Neural crest cell (in vitro differentiated cells): ENCODE measurements at places on chromosomes 7 and 10. TPM values are rescaled to one million over a fixed set of nuclear protein-coding genes. Genes with fewer than 3 reads are reported as not detected.

GRCh38 chr7:4681886-4682620 lies at the start of gene FOXK1:
FOXK1 (plus strand) TSS chr7:4682295; CDS start chr7:4682309, 14 bp downstream.
- peaks cover 3% of the 10 kb centered on the region for H3K27me3 ChIP-seq
- peak within 1 kb of the TSS; percentile 90 for H3K4me3 ChIP-seq
- peak; percentile 72 for DNase-seq
- no peak within 1 kb of the TSS for H3K27ac ChIP-seq
- H3K36me3 ChIP-seq, result no peaks in the 10 kb centered on the region

DNA sequence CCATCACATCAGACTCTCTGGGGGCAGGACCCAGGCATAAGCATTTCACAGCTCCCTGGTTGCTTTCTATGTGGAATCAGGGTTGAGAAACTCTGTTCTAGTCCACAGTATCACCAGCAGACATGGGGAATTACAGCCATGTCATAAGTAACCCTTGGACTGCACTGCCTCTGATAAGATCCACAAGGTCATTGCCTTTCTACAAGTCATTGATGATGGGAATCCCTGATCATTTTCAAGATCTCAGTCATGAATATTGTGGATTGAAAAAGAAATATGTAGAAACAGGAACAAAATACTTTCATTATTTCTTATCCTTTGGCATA lies 304.1 kb downstream of the KLF6 start:
- no peaks in the 10 kb centered on the region for H3K27me3 ChIP-seq
- H3K4me3 ChIP-seq, result no peak overlapping the region
- no peak for DNase-seq

GRCh38 chr7:157189405-157189804 lies 50.7 kb downstream of the UBE3C start:
- peak overlapping the region; percentile 94 for H3K27ac ChIP-seq
- no peaks in the 10 kb centered on the region for H3K27me3 ChIP-seq
- no peak for DNase-seq
- H3K4me3 ChIP-seq, result no peak overlapping the region

DNA sequence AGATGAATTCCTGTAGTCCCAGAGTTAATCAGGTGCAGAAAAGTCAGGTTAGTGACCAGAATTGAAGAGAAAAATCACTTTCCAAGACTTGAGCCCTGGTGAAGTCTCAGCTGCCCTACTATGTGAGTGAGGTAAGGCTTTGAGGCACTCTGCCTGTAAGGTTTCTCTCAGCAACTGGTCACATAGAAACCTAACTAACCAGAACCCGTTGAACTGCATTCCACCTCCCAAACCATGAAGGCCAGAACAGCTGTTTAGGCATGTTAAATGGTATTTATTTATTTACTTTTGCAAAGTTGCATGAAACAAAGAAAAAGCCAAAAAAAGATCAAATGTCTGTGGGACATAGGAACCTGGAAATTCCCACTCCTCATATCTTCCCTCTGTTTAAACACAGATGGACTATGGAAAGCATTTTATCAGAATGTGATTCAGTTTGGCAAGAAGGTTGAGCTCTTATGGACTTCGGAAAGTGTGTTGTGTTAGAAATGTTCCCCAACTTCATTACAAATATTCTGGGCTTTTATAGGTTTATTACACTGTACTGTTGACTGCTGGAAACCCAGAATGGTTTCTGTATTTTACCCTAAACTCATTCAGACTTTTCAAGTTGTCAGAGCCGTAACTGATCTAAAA lies 12.8 kb upstream of the GPR85 start:
- H3K27ac ChIP-seq, result no peak overlapping the region
- no peaks in the 10 kb centered on the region for H3K4me1 ChIP-seq
- no peak overlapping the region for H3K4me3 ChIP-seq
- no peak for DNase-seq

- DNase-seq, result no peak
- H3K36me3 ChIP-seq, result peaks cover 6% of the 10 kb centered on the region
- H3K27me3 ChIP-seq, result peaks cover 7% of the 10 kb centered on the region
- no peak overlapping the region for H3K27ac ChIP-seq
- no peak overlapping the region for H3K4me3 ChIP-seq
Measured at GRCh38 chr7:130822642-130823041, 88.6 kb upstream of the KLF14 start.

DNA sequence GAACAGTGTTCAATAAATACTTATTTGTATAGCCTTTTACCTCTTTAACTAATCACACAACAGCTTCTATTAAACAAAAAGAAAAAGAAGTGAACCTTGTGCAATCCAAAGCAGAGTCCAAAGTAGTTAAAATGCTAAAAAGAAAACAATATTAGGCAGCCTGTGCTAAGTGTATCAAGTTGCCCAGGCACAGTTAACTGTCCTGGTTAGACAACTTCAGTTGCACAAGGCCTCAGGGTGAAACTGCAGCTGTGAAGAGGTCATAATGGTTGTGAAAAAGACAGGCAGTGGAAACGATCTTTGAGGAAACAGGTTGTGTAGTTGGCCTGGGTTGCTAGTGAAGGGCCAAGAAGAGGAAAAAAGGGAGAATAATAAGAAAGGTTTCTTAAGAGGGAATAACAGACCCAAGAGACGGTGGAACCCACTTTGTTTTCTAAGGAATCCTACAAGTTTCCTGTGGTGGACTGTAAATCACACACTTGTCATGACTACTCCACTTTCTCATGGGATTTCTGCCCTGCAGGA lies 6.0 kb upstream of the CROT start:
- peaks cover 26% of the 10 kb centered on the region for H3K4me1 ChIP-seq
- peaks cover 29% of the 10 kb centered on the region for H3K36me3 ChIP-seq
- peak overlapping the region; percentile 52 for H3K27ac ChIP-seq
- H3K27me3 ChIP-seq, result no peaks in the 10 kb centered on the region

DNA sequence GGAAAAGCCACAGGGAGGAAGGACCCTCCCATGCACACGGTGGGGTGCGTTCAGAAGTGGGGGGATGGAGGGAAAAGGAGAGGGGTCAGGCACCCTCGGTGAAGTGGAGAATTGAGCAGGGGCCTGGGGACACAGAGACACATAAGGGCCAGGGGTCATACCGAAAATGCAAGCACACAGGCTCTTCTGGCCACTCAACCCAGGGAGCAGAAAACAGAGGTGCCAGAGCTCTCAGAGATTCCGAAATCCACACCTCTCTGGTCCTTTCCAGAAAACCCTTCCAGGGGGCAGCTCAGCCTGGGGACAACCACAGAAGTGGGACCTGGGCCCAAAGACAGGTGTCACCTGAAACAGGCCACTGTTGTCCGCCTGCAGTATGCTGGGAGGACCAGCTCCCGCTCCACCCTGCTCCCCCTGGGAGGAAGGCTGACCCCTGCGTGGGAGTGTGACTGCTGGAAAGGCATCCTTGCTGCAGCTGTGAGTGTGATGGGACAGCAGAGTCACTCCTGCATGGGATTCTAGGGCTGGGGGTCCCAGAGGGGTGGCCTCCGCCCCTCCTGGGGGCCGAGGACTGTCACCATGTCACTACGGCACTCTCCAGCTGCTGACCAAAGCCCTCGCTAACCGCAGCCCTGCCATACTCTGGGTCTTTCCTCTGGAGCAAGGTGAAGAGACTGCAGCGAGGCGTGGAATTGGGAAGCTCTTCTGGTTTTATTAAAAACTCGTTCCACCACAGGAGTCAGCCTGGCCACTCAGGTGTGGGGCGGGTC lies 63.1 kb downstream of the TMEM209 start:
- peak overlapping the region; percentile 66 for H3K4me3 ChIP-seq
- H3K36me3 ChIP-seq, result no peaks in the 10 kb centered on the region
- peak overlapping the region; percentile 96 for H3K27ac ChIP-seq
- H3K4me1 ChIP-seq, result peaks cover 29% of the 10 kb centered on the region
- H3K27me3 ChIP-seq, result no peaks in the 10 kb centered on the region

GRCh38 chr10:16887565-16887964 lies 70.3 kb upstream of the RSU1 start:
- H3K27me3 ChIP-seq, result no peaks in the 10 kb centered on the region
- DNase-seq, result no peak
- H3K4me1 ChIP-seq, result peaks cover 11% of the 10 kb centered on the region
- no peak overlapping the region for H3K4me3 ChIP-seq
- H3K27ac ChIP-seq, result no peak overlapping the region

DNA sequence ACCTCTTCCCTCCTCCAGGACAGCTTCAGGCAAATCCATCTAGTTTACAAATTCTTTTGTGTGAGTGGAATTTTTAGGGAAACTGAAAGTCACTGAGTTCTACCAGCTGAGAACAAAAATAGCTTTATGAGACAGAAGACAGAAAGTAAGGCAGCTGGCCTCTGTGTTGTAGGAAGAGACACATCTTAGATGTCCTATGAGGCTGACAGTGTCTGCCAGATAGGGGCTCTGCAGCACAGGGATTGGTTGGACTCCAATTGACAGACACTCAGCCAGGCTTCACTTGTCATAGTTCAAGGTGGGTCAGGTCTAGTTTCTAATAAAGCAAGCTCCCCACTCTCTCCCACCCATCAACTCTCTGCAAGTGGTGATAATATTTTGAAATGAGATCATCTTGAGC lies 574.9 kb downstream of the CCSER2 start:
- no peaks in the 10 kb centered on the region for H3K27me3 ChIP-seq
- H3K4me3 ChIP-seq, result no peak overlapping the region
- H3K27ac ChIP-seq, result no peak overlapping the region

- H3K36me3 ChIP-seq, result no peaks in the 10 kb centered on the region
- H3K27ac ChIP-seq, result peak overlapping the region; percentile 32
Measured at GRCh38 chr7:25303281-25304181, 75.2 kb upstream of the NPVF start.

- H3K36me3 ChIP-seq, result peaks cover 2% of the 10 kb centered on the region
- no peak for DNase-seq
- H3K4me3 ChIP-seq, result no peak overlapping the region
Measured at GRCh38 chr7:80624763-80625162, 13.7 kb upstream of the CD36 start.

DNA sequence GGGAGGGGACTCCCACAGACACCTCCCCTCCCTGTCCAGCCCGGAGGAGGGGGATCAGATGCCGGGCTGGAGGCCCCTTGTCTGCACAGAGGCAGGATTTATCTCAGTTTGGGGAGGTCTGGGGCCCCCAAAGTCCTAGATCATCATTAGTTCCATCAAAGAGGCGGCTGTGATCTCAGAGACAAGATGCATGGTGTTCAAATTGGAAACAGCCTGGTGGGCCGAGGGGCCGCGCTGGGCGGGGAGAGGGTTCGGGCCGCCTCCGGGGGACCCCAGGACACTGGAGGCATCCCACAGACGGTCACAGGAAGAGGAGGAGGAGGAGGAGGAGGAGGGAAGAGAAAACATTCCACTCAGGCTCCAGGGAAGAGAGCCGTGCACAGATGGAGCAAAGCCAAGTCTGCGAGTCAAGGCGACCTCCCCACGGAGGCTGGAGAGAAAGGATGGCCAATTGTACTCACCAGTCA lies 69.5 kb upstream of the CUX1 start:
- peaks cover 2% of the 10 kb centered on the region for H3K27me3 ChIP-seq
- no peak overlapping the region for H3K4me3 ChIP-seq
- H3K4me1 ChIP-seq, result peaks cover 10% of the 10 kb centered on the region

DNA sequence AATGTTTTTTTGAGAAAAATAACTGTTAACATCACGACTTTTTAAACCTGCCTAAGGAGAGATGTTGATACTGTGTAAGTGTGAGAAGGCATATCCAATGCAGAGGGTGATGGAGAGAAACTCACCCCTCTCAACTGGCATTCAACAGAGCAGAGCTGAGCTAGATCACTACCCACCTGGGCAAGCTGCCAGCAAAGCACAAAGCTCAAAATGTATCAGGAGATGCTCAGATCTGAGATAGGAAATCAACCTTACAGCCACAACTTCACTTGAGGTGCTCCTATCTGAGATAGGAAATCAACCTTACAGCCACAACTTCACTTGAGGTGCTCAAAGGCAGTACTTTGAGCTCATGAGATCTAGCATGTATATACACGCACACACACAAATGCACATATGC lies 151.5 kb upstream of the PDE1C start:
- no peak overlapping the region for H3K4me3 ChIP-seq
- no peak overlapping the region for H3K27ac ChIP-seq
- no peaks in the 10 kb centered on the region for H3K36me3 ChIP-seq
- no peak for DNase-seq

DNA sequence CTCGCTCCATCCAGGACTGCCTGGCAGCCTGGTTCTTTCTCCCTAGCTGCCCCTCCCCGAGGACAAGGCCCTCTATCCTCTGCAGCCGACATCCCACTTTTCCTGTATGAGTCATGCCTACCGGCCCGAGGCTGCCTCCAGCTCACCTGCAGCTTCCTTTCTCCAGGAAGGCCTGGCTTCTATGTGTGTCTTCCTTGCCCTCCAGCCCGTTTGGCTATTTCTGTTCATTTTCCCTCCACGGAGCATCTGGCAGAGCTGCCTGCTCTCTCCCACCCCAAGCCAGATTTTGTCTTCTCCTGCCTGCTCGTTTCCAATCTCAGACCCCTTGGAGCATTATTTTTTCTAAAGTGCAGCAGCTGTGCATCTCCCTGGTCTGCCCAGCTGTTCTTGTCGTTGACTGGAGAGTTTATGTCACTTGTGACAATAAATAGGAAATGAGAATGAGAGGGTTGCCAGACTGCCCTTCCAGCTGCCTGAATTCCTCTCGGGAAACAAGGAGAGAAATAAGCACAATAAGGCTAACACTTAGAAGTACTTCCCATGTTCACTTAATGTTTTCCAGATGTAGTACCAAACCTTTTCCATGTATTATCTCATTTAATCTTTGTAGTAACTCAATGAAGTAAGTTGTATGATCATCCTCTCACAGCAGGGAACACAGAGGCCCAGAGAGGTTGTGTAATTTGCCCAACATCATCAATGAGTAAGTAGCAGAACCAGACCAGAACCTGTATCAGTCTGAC lies 19.7 kb downstream of the UBTD1 start:
- DNase-seq, result no peak
- H3K27ac ChIP-seq, result peak overlapping the region; percentile 61
- H3K36me3 ChIP-seq, result no peaks in the 10 kb centered on the region
- H3K4me3 ChIP-seq, result no peak overlapping the region
- H3K27me3 ChIP-seq, result peaks cover 3% of the 10 kb centered on the region

The PRLHR gene
- not detected in 2 replicates for total RNA-seq

The CNOT4 gene
- total RNA-seq, result 27.6 and 31.1 TPM in 2 replicates

The SLC18A2 gene
- 0.05 and 0.07 TPM in 2 replicates for total RNA-seq

The URGCP gene
- total RNA-seq, result 27.9 and 30.0 TPM in 2 replicates

The LZTS2 gene
- 70.8 and 71.0 TPM in 2 replicates for total RNA-seq

The AKR1B15 gene
- total RNA-seq, result not detected in 2 replicates

The PIK3CG gene
- total RNA-seq, result not detected in 2 replicates

The FGFR2 gene
- 55.5 and 58.4 TPM in 2 replicates for total RNA-seq

The TFR2 gene
- total RNA-seq, result 1.7 and 2.4 TPM in 2 replicates

The GPR146 gene
- total RNA-seq, result 0.41 TPM in 1 of 2 replicates, not detected in the other
